Stimulated activated CD8-positive, alpha-beta memory T cell treated with anti-CD3 and anti-CD28 coated beads, Interleukin-7, amount 100 ng/mL, for 1 hour (primary cell): ENCODE measurements at places on chromosomes 5 and 9.
A peak's percentile ranks its signal among the peaks of the same experiment; 100 is the strongest.

DNA sequence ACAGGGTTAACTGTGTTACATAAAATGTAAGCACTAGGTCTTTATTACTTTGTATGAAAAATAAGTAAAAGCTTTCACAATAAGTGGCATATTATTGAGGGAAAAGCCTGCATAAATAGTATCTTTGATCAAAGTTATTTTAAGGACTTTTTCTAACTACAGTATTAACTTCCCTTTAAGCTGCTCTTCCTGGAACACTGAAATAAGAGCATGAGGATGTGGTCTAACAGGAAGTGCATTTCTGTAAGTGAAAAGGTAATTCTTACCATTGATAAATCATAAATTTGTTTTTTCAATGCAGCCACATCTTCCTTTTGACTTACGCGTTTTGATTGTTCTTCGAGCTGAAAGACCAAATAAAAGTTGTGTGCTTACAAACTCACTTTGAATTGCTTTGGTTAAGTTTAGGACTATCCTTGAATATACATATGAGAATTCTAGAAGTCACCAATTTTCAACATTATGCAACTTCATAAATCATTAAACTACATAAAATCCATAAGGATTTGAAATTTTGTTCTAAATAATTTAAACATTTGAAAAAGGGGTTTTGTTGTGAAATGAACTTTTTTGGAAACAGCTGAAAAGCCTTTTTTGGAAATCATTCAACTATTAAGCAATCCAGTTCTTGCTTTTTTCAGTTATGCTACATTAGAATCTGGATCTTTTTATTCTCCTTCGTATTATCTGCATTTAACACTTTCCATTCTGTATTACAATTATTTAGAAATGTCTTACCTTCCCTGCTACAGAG, 50.6 kb downstream of the RASEF start:
- DNase-seq: no peak

GRCh38 chr5:1768283-1769000, 31.2 kb downstream of the MRPL36 start:
- no peak for DNase-seq

DNA sequence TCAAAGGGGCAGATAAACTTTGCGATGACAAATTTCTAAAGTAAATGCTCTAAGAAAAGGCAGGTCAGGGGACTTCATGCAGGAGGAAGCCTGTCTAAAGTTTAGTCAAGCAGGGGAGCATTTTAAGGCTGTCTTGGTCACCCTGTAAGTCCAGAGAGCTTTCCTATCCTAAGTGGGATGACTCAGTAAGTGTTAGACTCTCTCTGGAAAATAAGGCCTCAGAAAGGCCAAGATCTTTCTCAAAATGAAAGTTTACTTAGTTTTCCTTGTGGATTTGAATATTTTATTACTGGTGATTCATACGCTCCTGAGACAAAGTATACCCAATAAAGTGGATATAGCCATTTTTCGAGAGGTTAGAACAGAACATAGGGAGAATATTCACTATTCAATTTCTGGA, 806.9 kb upstream of the CDH9 start:
- DNase-seq: no peak

GRCh38 chr5:74199005-74199404, 441.5 kb downstream of the ENC1 start:
- no peak for DNase-seq

GRCh38 chr5:133642153-133642722, 29.9 kb upstream of the FSTL4 start:
- no peak for DNase-seq

DNA sequence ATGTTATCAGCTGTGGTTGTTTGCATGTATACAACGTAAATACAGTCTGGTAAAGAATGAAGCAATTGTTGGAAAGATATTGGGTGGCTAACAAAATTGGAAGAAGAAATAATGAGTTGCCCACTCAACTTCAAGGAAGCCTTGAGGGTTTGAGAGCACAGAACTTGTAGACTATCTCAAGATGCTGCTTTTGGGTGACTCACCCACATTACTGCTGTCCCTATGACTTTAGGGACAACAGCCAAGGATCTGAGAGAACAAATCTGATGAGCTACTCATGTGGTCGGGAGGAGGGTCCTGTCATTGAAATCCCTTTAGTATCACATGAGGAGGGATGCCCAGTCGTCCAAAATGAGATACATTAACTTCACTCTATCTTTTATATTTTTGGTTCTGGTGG, 261.8 kb downstream of the GAS1 start:
- no peak for DNase-seq

- DNase-seq: peak; percentile 64
Measured at GRCh38 chr9:129174102-129174723, 3.8 kb downstream of the IER5L start.

DNA sequence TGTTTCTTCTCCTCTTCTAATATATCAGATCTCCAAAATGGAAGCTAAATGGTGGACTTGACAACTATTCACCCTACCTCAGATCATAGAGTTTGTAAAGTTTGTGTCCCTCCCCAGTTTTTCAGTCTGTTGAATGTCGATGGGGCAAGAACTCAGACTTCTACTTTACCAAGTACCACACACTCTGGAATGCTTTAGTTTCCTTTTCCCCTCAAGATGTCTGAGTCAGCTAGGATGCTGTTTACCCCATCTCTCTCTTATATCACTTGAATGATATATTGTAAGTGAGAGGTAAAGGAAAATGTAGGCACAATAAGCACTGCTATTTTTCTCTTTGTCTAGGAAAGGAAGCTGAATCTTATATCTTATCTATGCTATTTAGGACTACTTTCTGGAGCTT, 25.9 kb upstream of the TAL2 start:
- no peak for DNase-seq

DNA sequence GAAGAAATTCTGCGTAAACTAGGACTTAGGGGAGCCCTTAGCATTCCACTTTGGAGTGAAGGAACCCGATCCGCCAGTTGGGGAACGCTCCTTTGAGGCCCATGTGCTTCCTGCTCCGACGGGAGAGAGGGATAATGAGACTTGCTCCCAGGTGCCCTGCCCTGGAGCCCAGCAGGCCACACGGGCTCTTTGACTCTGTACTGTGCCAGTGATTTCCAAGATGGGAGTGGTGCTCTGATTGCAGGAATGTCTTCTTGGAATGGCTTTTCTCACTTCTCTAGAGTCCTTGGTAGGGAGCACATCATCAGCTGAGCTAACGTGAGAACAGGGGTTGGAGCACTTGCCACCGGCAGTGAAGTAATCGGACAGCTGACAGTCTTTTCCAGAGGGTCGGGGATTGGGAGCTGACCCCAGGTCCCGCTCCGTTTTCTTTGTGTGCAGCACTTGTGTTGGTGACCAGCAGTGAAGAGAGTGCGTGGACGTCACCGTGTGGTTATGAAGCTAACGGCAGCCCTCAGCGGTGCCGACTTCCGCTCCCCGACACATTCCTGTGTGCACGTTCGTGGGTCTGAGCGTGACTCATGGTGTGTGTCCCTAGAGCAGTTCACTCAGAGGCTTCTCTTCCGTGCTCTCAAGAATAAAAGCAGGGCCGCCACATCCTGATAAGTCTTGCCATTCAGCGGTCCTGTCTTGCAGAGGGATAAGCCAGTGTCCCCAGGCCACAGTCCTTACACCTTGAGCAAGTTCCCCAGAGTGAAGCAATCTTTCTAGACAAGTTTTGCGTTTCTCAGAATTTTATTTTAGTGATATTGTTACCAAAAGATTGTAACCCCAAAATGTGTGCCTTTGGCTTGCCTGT, 25.6 kb downstream of the ABL1 start:
- DNase-seq: no peak
